NCI-H1417 (cell line): ENCODE measurements at places on chromosomes 11 and 22.

DNA sequence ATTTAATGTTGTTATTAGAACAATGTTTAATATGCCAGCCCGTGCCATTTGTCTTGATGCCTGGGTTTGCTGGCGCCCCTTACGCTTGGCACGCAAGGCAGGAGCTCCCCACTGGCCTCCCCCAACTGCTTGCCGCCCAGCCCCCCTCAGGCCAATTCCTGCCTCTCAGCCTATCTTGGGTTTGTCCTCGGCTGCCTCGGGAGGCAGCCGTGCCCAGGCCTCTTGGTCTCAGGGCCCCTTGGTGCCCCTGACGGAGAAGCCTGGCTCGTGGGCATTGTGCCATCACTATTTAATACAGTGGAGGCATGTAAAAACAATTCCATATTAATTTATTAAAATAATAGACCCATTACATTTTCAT, 119.8 kb downstream of the KCNQ1OT1 start:
- no peak for DNase-seq

DNA sequence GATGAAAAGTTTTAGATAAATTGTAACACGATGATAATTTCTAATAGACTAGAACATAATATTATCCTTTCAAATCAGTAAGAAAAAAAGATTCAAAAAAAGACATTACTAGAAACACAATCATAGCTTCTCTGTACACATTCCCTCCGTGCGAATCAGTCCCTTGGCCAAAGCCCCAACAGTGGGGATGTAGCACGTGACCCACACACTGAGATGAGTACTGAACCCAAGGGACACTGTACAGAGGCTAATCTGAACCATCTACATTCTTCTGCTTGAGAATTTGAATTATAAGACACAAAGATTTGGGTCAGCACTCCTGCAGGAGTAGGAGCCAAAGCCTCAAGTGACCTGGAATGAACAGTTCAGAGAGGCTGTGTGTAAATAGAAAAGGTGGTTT, 353.7 kb downstream of the INSC start:
- DNase-seq: no peak

GRCh38 chr11:34830648-34831047, 85.5 kb downstream of the APIP start:
- no peak for DNase-seq

- peak; percentile 95 for DNase-seq
These were observed 58.5 kb downstream of the IGLL1 start for GRCh38 chr22:23521441-23522113.

GRCh38 chr11:63639199-63639832, 25.1 kb upstream of the PLAAT3 start:
- no peak for DNase-seq

GRCh38 chr11:20873054-20873453, 203.7 kb downstream of the NELL1 start:
- peak; percentile 88 for DNase-seq

DNA sequence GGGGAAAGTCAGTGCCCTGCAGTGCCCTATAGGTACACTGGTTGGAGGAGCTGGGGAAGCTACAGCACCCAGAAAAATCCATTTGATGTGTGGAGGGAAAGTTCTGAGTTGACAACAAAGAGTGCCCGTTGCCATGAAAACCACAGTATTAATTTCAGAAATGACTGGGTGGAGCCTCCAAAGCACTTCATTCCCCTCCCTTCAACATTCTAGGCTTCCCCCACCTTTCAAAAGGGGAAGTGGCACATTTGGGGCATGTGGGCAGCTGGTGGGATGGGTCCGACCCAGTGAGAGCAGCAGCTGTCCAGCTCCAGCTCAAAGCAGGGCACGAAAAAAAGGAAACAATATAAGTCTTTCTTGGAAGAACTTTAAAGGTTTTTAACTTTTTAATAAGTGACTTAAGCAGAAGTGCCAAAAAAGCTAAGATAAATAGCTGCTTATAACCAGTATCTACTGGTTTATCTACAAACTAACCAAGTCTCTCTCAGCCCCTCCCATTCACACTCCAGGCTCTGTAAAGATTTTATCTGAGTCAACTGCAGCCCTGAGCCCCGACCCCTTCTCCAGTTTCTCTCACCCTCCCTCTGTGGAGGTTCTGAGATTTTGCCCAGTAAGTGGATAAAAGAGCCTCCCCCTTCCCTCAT, 9.0 kb upstream of the AHNAK start:
- no peak for DNase-seq

DNA sequence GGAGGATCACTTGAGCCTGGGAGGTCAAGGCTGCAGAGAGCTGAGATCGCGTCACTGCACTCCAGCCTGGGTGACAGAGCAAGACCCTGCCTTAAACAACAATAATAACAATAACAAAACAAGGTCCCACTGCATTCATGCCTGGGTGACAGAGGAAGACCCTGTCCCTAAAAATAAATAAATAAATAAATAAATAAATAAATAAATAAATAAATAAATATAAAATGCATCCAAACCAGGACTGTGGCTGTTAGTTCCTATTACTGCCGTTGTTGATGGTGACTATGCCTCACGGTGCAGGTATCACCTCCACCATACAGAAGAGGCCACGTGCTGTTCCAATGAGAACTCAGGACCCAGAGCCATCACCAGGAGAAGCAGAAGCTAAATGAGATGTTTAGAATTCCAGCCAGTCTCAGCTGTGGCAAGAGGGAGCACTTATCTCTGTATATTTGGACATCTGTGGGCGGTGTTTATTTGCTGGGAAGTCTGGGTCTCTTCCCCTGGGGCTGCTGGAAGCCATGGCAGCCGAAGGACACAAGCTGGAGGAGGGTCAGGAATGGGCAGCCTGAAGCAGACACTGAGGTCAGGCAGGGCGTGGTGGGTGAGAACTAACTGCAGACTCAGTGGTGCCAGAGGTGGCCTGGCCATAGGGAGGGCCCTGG, 21.6 kb downstream of the C11orf86 start:
- DNase-seq: no peak

DNA sequence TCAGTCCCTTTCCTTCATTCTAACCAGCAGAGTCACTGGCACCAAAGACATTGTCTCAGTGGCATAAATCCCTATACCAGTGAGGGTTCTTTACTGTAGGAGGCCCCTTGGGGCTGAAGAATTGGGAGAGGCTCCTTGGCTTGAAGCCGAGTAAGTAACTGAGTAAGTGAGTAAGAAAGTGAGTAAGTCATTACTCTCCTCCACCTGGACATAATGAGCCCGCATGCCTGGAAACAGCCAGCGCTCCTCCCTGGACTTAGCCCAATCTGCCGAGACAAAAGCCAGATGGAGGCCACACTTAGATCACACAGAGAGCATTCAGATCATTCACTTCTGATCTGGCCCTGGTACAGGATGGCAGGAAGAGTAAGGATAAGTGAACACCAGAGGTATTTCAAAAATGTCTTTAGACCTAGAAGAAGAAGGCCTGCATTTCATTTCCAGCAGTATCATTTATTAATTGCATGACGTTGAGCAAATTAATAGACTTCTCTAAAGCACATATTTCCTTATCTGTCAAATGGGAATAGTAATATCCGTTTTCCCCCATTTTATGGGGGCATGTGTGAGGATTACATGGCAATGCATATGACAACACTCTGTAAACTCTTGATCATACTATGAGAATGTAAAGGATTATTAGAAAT, 8.2 kb upstream of the MICAL3 start:
- DNase-seq: no peak
